ENCODE measurements at places on chromosomes 1 and 21.
A peak's percentile ranks its signal among the peaks of the same experiment; 100 is the strongest.

GRCh38 chr1:42004860-42005259 is 86.1 kb upstream of the HIVEP3 start:
- DNase-seq = no peak

DNA sequence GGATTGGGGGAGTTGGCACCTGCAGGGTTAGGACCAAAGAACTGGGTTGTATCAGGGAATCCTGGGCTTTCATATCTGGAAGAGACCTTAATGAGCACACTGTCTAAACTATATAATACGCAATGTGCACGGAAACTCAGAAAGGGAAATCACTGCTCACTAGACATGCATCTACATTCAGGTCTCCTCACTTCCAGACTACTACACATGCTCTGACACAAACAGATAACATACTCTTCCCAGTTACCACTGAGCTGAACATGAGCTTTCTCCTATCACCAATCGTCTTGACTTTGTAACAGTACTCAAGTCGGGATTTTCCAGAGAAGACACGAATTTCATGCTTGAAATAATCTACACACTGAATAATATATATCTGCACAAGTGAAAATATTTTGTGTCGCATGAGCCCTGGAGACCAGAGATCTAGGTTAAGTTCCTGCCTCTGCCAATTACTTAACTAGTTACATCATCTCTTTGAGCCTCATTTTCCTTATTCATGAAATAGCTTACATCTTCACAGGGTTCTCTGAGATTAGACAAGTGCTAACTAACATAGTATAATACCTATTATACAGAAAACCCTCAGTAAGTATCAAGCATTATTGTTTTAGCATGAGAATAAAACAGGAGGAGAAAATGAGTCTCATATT is 101.1 kb downstream of the JAK1 start:
- no peak for DNase-seq

DNA sequence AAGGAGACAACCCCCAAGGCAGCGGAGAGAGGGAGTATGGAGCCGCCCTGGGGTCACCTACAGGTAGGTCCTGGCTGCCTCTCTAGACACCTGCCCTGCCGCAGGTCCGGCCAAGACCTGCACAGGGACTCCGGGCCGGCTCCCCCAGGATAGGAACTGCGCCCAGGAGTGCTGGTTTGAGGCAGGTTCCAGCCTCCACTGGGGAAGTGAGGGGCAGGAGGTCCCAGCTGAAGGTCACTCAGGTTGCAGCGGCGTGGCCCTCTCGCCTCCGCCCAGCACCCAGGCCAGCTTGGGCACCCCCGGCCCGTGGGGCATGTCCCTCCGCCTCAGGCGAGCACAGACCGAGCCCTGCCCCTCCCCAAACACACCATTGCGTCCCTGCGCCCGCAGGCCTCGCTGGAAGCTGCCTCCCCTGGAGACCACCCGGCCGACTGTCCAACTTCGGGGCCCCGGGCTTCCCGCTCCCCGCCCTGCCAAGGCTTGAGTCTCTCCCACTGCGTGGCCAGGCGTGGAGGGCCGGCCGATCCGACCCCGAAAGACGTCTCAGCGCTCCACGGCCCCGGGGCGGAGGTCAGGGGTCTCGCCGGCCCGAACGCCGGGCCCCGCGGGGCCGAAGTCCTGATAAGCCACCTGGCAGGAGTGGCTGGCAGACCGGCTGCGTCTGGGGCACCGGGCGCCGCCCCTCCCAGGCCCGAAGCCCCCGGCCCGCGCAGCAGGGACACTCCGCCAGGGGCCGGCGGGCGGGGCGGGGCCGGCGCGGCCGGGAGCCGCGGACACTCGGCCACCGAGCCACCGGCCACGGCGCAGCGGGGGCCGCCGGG is 1.4 kb upstream of the SKI start:
- DNase-seq = no peak

- DNase-seq = no peak
Observed at GRCh38 chr1:182698971-182699370, 14.6 kb upstream of the RGS8 start.

GRCh38 chr1:93692983-93693591 is 11.4 kb upstream of the BCAR3 start:
- DNase-seq = peak; percentile 65

- no peak for DNase-seq
Observed at GRCh38 chr21:44650973-44651675, 3.3 kb downstream of the KRTAP12-4 start.

DNA sequence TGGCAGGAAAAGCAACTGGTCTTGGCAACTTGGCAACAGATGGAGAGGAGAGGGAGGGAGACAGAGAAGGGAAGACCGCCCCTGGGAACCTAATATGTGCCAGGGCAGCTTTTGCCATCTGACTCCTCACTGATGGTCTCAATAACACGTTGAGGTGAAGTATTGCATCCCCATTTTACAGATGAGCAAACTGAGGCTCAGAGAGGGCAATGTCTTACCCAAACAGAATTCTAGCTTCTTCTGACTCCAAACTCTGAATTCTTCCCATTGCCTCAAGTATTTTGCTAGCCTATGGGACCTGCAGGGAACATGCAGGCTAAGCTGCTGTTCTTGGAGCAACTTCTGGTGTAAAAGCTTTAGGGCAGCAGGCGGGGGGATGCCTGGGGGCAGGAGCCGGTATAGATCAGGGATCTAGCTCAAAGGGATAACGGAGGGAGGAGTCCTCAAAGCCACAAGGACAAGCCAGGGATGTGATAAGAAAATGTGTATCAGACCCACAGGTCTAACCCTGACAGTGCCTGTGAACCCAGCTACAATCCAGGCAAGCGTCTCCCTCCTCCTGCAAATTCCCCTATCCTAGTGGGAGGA is 7.2 kb upstream of the GUCA2A start:
- DNase-seq = no peak
